ENCODE measurements at places on chromosomes 7 and 10.

GRCh38 chr7:46315891-46316290 lies 394.8 kb upstream of the IGFBP3 start:
- no peak for DNase-seq

DNA sequence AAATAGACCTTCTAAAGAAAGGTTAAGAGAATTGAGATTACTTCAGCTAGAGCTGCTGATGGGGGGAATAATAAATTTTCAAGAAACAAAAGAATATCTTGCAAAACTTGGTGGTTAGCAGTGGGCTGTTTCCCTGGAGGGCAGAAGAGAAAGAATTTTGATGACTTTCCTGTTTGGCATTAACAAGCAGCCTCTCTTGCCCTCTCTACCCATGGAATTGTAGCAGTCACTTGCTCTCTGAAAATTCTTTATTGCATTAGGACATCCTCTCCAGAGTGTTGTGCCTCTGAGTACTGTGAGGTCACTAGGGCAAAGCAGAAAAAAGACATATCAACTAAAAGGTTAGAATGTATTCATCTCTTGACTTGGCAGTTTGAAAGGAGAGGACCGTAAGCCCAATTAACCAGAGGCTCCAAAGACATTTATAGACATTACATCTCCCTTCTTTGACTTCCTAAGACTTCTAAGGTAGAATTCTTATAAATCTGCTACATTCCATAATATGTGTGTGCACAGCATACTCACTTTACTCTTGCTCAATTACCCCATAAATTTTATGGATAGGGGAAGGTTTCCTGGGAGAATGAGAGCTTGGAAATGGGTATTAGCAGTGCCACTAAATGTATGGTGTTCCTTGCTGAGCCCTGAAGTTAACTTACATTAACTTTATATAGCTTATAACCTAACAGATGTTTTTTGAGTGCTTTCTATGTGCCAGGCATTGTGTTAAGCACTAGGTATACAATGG lies 215.3 kb downstream of the KIF20B start:
- no peak for DNase-seq

DNA sequence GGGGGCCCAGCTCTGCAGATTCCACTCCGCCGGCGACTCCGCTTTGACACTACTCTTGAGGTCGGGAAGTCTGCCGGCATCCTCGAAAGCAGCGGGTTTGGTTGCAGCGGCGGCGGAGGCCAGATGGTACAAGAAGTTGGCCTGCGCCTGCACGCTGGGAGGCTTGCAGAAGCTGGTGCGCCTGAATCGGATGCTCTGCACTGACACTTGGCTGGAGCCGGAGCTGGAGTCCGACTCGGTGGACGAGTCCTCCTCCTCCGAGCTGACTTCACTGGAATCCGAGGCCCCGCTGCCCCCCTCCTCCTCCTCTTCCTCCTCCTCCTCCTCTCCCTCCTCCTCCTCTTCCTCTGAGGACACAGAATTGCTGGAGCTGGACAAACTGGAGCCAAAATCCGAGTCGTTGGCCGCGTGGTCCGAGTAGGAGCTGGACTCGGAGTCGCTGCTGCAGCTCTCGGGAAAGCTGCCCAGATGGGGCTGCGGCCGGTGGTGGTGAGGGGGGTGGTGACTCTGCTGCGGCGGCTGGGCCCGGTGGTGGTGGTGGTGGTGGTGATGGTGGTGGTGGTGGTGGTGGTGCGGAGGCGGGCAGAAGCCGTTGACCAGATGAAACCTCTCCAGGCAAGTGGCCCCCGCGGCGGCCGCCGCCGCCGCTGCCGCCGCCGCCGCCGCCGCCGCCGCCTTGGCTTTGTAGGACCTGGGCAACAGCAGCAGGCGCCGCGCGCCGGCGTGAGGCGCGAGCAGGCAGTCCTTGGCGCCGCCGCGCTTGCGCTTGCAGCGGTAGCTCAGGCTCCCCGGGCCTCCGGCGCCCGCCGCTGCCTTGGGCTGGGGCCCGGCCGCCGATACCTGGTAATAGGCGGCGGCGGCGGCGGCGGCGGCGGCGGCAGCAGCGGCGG lies 9.0 kb downstream of the SKIDA1 start:
- DNase-seq = no peak

DNA sequence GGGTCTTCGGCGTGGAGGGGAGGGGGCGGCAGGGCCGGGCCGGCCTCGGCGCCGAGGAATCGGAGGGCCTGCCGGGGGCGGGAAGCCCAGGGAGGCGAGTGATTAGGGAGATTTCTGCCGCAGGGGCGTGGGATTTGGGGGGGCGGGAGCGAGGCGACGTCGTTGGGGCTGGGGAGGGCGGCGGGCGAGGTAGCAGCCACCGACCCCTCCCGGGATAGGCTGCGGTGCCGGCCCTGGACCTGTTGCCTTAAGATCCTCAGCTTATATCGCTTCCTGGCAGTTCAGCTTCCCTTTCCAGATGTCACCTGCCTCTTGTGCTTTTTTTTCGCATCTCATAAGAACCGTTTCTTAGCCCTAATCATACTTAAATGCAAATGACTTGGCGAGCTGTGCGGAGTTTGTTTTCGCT lies 655 bp downstream of the LMTK2 start:
- DNase-seq = no peak

DNA sequence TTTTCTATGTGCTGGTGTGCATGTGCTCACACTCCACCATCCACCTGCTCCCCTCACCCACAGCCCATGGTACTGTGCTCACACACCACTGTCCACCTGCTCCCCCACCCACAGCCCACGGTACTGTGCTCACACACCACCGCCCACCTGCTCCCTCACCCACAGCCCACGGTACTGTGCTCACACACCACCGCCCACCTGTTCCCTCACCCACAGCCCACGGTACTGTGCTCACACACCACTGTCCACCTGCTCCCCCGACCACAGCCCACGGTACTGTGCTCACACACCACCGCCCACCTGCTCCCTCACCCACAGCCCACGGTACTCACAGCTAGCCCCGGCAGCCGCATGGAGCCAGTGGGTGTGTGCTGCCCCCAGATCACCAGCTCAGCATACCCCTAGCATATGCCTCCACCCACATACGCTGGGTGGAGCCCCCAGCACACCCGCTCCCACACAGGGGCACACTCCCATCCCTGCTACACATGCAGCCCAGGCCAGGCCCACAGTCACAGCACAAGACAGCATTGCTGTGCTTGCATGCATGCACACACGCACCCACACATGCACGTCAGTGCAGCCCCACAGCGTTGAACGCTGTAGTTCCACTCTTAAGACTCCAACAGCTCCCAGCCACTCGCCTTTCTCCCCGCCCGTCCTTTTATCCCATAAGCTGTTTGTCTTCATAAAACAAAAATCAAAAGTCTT lies 62.0 kb downstream of the PAX2 start:
- DNase-seq = no peak

DNA sequence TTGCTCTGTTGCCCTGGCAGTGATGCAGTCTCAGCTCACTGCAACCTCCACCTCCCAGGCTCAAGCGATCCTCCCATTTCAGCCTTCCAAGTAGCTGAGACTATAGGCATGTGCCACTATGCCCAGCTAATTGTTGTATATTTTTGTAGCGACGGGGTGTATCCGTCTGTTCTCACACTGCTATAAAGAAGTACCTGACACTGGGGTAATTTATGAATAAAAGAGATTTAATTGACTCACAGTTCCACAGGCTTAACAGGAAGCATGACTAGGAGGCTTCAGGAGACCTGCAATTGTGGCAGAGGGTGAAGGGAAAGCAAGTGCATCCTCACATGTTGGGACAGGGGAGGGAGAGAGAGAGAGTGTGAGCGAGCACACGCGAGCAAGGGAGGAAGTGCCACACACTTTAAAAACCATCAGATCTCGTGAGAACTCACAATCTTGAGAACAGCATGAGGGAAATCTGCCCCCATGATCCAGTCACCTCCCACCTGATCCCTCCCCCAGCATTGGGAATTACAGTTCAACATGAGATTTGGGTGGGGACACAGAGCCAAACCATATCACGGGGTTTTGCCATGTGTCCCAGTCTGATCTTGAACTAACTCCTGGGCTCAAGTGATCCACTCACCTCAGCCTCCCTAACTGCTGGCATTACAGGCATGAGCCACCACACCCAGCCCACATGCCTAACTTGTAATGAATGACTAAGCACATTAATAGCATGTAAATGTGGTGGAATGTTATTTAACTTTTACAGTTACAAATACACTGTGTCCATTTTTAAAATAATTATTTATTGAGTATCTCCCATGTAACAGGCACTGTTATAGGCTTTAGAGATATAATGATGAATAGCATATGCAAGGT lies 65.5 kb downstream of the RALA start:
- DNase-seq = no peak

- no peak for DNase-seq
These were observed 3.9 kb downstream of the DCLRE1A start for GRCh38 chr10:113849946-113850345.

DNA sequence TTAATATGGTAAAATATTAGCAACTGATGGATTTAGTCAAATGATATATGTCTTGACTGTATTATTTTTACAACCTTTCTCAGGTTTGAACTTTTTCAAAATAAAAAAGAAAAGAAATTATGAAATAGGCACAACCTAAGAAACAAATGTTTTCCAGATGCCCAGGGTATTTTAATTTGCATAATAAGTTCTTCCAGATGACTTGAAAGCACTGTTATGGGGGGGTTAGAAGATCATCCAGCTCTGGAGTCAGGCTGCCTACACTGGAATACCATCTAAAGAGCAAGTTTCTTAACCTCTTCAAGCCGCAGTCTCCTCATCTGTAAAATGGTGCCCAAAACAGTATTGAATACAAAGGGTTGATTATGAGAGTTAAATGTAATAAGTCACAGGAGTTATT lies 32.1 kb downstream of the CREB3L2 start:
- DNase-seq = no peak

DNA sequence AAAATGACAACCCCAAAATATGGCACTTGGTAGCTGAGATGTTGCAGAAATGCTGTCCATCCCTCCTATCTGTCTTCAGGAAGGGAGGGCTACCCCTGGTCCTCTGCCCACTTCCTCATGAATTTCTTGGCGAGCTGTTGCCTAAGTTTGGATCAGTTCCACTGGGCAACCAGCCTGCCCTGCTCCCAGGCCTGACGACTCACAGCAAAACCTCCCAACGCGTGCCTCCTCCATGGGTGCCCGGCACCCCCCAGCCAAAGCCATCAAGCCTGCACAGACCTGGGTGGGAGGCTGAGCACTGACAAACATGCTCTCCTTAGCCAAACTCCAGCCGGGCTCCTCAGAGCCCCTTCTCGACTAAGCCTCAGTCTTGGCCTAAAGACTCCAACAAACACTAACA lies 8.9 kb downstream of the VSTM4 start:
- no peak for DNase-seq

GRCh38 chr10:34029455-34029854 lies 695.0 kb upstream of the NRP1 start:
- DNase-seq = no peak

DNA sequence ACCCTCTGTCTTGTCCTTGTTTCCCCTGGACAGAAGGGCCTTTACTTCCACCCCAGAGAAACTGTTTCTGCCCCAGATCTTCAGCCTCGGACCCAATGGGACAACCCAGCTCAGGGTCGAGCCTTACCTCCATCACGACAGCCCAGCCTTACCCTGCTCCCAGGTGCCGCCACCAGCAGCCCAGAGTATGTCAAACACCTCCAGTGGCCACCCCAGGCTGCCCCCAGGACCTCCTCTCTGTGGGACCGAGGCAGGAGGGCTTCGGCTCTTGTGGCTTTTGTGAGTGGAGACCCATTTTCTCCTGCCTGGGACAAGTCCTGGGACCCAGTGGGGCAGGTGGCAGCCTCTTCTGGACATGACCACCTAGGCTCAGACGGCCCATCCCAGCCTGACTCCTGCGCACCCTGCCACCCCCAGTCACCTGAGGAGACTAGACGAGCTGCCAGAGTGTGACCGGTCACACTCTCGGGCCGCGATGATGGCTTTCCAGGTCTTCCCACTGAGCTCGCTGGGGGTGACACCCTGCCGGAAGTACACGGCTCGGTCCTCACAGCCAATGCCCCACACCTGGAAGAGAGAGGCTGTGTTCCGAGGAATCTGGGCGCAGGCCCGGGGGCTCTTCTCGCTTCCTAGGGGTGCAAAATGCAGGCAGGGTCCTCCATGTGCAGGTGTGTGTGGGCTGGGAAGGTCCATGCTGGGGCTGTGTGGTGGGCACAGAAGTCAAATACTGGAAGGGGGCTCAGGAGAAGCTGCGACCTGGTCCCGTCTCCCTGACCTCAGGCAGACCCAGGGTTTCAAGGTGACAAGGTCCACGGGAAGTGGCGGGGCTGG lies 15.5 kb downstream of the TECPR1 start:
- DNase-seq = no peak

DNA sequence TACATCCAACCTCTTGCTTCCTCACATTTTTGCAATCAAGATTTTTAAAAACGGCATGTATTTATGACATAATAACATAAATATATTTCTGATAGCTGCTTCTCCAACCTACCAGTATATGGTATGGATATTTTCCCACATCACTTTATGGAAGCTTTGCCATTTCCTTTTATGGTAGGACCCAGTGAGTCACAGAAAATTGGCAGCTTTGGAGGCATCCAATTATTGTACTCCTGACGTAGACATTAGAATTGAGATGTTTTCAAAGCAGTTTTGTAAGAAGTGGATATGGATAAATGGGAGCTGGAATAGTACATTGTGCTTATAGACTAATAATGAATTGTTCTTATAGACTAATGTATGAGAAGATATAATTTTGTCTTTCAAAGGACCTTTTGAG lies 23.8 kb upstream of the BICC1 start:
- no peak for DNase-seq

- DNase-seq = no peak
These were observed 24.1 kb downstream of the GBX1 start for GRCh38 chr7:151143261-151144015.

Data from KG1 (cell line).